CD4-positive, alpha-beta T cell treated with Interferon gamma for 1 hour (primary cell): ENCODE measurements at places on chromosomes 7 and 10.

GRCh38 chr7:26165950-26166683 is 14.1 kb downstream of the NFE2L3 start:
- DNase-seq, result no peak

- no peak for DNase-seq
Observed at GRCh38 chr7:138625849-138626230, 75.3 kb downstream of the SVOPL start.

- DNase-seq, result no peak
Observed at GRCh38 chr10:132133449-132134240, 53.1 kb upstream of the DPYSL4 start.

DNA sequence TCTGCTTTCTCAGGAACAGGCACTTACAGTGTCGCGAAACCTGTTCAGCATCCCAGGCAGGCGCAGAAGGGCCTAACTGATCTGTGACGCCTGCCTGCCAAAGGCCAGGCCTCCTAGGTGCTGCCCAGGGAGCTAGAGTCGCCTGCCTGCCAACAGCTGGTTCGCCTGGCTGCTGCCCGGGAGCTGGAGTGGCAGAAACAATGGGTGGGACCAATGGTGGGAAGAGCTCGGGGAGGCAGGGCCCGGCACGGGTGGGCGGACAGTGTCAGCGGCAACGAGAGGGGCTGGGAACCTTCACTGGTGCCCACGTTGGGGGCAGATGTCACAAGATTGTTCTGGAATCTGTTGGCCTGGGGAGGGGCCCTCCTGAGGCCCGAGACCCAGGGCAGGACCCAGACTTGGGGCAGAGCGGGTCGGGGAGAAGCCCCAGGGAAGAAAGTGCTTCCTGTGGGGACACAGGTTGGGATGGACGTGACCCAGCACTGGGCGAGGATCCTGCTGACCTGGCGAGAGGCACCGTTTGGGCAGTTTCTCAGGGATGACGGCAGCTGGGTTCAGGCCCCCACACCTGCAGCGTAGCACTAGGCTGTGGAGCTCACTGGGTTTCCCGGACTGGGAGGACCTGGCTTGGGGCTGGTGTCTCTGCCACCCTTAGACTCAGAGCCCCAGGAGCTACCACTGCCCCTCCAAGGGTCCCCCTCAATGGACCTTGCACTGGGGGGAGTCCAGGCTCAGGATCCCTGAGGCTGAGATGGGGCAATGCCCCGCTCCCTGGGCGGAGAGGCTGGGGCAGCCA is 181.8 kb downstream of the ELFN1 start:
- no peak for DNase-seq

DNA sequence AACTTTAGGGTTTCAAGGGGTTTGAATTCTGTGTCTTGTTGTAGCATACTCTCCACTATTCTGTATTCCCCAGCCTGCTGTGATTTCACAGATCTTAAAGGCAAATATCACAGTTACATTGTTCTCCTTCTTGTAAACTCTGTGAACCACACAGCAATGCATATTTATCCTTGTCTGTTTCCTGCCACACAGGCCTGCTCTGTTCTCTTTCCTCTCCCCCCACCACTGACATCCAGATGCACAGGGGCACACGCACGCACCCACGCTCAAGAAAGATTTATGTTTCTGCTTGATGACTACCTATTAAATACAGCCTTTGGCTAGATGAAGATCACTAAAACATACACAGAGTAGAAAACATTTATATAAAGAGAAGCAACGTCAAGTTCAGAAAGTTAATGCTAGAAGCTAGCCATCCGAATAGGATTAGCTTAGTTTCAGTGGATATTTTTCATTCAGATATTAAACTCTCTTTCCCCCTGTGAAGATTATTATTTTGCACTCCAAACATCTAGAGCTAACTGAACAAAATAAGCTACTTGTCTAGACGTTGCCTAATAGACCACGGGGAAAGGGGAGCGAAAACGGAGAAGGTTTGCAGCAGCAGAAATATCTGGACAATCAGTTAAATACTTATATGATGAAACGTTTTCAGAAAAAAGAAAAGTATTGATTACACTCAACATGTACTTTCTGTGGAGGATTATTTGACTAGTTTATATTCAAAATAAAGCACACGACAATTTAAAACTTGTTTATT is 193.1 kb upstream of the SEMA3C start:
- no peak for DNase-seq

- DNase-seq, result no peak
Observed at GRCh38 chr10:79355420-79356017, 8.2 kb downstream of the PPIF start.

DNA sequence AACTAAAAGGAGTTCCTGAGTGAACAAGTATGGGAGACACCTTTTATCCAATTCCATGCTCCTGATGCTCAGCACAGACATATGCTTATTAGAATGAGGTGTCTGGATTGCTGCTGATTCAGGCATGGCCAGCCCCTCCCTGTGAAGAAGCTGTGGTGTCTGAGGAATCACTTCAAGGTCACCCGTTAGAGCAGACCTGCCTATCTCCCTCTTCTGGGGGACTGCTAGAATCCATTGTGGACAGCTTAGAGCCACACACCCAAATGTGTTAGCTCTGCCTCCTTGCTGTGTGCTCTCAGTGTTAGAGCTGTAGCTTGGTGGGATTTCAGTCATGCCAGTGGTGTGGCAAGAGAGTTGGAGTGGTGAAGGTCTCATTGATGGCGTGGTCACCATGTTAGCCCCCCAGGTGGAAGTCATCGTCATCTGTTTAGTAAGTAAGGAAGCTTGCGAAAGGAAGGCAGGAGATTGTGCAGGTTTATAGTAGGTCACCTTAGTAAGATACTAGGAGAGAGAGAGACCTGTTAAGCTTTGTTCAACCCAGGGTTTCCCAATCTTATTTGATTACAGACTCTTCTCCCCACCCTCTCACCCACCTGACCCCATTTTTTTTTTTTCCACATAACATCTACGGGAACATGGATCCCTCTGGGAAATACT is 12.8 kb downstream of the PRXL2A start:
- DNase-seq, result no peak

GRCh38 chr10:71124921-71125748 is 87.2 kb upstream of the UNC5B start:
- no peak for DNase-seq

DNA sequence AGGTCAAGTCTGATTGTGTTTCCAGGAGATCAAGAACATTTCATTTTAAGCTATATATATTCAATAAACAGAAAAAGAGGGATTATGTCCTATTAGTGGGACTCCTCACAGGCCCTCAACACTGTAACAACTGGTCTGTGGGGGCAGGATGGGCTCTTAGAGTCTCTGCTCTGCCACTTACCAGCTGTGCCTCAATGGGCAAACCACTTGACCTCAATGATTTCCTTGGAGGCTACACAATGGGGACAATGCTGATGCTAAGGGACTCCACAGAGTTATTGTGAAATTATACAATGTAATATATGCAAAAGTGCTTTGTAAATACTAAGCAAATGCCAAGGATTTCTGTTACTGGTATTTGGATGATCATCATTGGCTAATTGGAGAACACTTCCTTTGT is 33.2 kb upstream of the MXI1 start:
- no peak for DNase-seq
